ENCODE measurements at places on chromosomes 6 and 20.

- no peak for DNase-seq
Observed at GRCh38 chr20:7240490-7240889, 473.0 kb downstream of the BMP2 start.

DNA sequence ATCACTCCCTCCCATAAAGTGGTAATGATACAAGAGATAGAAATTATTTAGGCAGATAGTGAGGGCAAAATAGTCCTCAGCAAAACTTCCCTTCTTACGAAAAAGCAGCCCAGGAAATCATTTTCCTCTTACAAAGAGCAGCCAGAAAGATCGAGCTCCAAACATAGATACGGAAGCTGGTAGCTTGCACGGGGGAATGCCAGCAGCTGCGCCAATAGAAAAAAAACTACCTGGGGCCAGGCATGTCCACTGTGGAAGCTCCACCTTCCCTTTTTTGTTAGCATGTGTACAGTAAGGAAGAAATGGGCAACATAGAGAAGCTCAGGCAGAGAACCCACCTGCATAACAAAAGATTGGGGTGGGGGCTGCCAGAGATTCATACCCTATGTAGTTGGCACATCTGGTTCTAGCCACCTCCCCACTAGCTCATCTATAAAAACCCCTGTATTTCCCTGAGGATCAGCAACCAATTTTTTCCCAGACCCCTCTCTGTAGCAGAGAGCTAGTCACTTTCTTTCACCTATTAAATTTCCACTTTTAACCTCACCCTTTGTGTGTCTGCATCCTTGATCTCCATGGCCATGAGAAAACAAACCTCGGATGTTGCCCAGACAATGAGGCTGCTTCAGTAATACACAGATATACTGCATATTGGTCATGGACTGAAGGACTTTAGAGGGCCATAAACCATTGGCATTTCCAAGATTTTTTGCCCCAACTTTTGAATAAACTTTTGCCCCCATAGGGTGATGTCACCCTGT, 52.1 kb downstream of the SOD2 start:
- no peak for DNase-seq

DNA sequence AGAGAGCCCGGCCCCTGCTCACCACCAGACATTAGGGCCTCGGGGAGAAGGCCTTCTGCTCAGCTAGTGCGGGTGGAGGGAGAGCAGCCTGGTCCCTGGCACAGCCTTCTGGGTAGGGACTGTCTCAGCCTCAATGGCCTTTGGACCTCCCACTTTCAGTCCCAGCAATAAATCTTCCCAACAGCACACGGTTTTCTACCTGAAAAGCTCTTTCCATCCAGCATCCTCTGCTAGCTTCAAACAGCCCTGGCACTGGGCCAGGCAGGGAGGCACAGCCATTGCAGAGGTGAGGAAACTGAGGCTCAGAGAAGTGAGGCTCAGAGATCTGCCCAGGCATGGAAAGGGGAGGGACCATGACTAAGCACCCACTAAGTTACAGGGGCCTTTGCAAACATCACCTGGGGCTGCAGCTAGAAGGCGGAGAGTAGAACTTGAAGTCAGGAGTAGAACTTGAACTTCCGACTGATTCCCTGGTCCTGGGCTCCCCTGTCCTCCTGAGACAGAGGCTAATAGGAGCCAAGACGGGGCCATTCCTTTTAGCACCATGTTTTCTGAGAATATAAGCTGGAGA, 43.9 kb upstream of the NOL4L start:
- DNase-seq: no peak

DNA sequence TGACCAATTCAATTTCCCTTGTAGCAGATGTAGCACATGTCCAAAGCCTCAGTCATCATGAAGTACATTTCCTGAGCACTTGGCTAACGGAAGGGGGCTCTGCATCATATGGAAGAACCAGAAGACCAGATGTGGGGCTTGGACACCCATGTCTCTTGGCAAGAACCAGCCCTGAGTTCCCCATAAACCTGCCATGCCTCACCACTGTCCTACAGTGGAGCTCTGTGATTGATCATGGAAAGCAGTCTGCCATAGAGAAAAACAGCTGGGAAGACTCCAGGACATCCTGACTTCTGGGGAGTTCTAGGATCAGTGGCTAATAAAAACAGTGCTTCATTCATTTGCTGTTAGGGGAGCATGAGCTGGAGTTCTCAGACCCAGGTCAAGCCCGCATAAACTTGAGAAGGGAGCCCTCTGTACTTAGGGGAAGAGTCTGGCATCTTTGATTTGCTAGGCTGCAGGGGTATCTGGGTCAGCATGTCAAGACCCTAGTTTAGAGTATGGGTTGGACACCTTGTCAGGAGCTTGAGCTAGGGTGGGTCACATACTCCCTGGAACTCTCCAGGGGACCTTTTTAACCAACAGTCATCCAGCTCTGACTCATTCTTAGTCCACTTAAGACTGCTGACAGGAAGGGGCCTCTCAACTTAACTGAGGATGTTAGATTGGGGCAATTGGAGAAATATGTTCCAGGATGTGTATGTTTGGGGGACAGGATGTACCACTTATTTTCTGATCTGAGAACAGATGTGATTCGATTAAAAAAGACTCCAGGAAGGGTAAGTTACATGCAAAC, 26.3 kb upstream of the TRAM2 start:
- DNase-seq: no peak

DNA sequence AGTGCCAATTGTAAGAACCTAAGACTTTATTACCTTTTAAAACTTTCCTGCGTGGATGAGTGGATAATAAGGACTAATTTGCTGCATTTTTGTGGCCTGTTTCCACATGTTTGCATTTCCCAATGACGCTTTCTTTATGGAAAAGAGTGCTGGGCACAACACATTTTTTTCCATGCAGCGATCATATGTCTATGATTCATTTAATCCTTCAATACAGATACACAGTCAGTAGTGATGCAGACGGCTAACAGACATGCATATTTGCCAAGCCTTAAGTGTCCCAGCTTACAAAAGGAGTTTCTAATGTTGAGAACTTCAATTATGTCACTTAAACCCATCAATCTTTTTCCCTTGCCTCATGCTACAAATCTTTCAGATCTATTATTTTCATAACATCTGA, 239.8 kb upstream of the PREP start:
- no peak for DNase-seq

DNA sequence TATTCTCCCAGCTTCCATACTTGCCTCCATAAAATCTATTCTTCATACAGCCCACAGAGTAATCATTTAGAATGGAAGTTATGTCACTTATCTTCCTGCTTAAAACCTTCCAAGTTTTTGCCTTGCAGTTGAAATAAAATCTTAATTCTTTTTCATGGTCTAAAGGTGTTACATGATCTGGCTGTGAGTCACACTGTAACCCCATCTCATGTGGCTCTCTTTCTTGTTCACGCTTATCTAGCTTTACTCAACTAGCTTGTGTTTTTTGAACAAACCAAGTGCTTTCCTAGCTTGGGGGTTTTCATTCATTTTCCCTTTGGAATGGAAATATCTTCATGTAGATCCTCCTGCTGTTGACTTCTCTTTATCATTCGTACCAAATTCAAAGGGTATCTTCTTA, 23.6 kb upstream of the THEMIS start:
- no peak for DNase-seq

DNA sequence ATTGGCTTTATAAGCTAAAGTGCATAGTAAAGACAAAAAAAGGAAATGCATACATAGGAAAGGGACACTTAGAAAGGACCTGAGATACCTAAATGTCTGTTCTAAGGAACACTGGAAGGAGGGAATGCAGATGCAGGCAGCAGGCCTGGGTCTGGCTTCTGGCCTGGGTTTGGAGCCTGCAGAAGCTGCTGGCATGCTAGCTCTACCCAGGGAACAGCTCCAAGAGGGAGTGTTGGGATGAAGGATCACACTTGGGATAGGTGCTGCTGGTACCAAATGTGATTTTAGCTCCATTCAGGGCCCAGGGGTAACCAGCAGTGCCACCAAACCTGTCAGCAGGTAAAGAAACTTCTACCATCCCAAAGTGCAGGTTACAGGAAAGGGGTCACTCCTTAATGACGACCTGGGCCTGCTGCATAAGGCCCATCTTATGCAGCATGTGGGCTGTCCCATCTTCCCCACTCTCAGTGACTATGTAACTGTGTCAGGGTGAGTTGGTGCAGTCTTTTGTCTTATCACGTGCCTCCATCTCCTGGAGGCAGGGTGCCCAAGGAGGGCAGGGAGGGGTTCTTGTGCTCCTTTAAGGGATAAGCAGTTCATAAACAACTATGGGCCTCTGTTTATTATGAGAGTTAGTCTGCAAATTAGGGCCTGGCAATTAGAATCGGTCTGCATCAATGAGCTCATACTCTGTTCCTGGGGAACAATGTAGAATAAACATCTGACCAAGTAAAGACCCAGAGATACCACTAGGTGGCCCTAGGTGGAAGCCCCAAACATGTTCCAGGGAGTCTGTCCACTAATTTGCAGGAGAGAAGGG, 26.9 kb downstream of the DDX27 start:
- no peak for DNase-seq

- no peak for DNase-seq
Observed at GRCh38 chr6:15246217-15246665, 372 bp downstream of the JARID2 start.

- DNase-seq: no peak
Observed at GRCh38 chr6:44298864-44299263, 14.3 kb downstream of the AARS2 start.

DNA sequence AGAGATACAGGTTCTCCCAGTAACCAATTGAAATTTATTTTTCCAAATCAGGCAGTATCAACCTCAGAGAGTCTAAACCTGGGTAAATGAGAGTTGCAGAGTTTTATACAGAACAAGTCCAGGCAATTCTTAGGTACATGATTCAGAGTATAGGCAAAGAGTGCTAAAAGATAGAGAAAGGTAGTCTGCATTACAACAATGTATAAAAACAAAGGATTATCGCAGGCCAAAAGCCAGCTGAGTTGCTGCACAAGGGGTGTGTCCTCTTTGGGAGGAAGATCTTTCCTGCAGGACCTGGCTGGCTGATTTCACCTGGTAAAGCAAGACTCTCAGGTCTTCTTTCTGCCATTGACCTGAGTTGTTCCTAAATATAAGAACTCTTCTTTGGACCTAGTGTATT, 48.9 kb upstream of the ECHDC1 start:
- DNase-seq: no peak

DNA sequence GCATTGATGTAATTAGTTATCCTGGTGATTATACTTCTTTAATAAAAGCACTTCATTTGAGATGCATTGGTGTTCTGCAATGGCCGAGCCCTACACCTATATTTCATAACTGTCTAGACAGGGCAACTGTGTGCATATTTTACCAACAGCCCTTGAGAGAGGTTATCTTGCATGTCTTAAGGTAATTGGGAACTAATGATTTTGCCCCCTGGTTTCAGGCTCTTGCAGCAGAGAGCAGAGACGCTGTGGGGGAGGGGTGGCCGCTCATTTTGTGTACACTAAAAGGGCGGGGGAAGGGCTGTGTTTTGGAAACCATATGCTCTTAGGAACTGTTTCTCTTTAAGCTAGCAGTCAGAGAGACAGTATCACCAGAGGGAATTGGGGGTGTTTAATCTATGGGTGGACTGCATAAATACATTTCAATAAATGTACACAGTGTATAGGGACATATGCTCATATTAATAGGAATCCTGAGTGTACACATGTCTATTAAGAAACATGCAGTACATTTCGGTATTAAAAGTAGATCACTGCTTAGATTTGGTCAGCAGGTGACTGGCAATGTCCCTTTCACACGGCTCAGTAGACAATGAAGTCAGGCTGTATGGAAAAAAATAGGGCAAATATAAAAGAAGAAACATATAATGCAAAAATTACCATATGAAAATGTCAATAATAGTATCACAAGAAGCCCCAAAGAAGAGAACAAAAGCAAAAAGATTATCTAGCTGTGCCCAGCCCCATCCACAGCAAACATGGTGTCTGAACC, 402.9 kb upstream of the CITED2 start:
- no peak for DNase-seq

DNA sequence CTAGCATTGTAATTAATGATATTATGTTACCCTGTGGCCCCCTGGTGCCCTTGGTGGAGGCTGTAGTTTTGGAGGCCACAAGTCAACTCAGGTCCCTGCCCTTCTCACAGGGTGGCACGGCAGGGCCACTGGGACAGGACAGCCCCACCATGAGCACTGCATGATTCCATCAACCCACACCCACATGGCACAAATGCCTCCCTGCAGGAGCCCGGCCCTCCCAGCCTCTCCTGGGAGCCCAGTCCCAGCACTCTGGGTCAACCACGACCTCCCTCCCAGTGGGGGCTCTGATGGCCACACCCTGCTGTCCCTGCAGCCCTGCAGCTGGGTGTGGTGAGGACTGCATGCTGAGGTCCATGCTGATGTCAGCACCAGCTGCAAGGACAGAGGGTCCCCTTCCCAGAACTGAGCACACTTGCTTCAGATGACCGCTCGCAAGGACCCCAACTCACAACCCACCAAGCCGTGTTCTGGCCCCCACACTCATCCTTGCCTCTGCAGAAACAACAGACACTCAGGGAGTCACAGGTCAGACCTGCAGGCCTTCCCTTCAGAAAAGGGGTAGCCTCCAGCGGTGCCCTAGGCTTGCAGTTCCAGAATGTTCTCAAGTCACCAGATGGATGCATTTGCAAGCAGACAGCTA, 15.7 kb upstream of the CST7 start:
- no peak for DNase-seq

DNA sequence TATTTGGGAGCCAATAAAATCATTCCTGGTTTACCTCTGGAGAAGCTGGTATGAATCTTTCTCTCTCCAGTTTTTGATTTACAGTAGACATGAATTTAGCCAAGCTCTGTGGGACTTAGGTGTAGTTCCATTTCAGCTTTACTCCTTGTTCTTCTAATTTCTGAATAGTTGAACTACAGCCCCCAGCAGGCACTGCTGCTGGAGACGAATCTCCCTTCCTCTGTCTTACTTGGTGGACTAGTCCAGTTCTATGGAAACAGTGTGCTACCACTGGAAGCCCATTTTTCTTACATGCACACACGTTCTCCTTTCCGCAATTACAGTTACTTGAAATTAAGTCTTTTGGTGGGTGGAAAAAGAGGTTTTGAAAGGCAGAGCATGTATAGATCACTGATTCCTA, 42.3 kb downstream of the RALGAPB start:
- DNase-seq: no peak

DNA sequence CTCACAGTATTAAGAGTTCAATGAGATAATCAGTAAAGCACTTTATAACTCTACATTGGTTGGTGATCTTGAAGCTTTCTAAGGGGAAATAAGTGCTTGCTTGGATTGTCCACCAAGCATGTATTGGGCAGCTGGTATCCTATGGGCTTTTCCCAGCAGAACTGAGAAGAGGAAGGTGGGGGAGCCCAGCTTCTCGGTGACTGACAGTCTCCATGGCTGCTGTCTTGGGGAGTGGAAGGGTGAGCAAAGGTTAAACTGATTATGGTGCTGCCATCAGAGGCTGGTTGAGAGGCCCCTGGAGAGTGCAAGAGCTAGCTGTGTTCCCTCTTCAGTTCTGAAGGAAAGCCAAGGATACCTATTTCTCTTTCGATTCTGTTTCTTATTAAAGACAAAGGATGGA, 35.5 kb upstream of the ADTRP start:
- no peak for DNase-seq

- DNase-seq: no peak
Observed at GRCh38 chr6:165404296-165404695, 94.9 kb upstream of the C6orf118 start.

Measured in activated CD4-positive, CD25-positive, alpha-beta regulatory T cell treated with anti-CD3 and anti-CD28 coated beads, Interleukin-2, amount 50 U/mL, for 16 hours (primary cell).